Adipocyte (in vitro differentiated cells): ENCODE measurements at places on chromosomes 3 and 15.
A peak's percentile ranks its signal among the peaks of the same experiment; 100 is the strongest.

GRCh38 chr3:114406286-114406685, 112.5 kb downstream of the TIGIT start:
- no peak for DNase-seq

- no peak for DNase-seq
Measured at GRCh38 chr15:36191459-36191858, 388.0 kb upstream of the CDIN1 start.

GRCh38 chr15:40906091-40906990, 12.1 kb downstream of the VPS18 start:
- DNase-seq, result peak; percentile 91

GRCh38 chr15:49467746-49468480, 44.9 kb downstream of the FGF7 start:
- DNase-seq, result peak; percentile 59

DNA sequence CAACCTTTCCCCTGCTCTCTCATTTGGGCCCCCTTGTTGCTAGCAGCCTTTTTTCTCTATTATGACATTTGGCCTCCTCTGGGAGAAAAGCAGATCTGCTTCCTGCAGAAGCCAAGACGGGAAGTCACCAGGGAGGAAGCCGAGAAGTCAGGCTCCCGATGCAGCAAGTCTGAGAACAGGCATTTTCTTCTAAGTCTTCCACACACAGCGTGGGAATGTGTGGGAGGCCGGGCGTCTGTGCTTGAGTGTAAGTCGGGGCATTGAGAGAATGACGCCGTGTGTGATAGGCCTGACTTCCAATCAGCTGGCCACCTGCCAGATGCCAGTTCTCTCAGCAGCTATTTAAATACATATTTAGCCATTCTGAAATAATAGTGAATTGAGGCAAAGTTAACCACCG, 75.8 kb upstream of the FAM98B start:
- DNase-seq, result peak; percentile 23

DNA sequence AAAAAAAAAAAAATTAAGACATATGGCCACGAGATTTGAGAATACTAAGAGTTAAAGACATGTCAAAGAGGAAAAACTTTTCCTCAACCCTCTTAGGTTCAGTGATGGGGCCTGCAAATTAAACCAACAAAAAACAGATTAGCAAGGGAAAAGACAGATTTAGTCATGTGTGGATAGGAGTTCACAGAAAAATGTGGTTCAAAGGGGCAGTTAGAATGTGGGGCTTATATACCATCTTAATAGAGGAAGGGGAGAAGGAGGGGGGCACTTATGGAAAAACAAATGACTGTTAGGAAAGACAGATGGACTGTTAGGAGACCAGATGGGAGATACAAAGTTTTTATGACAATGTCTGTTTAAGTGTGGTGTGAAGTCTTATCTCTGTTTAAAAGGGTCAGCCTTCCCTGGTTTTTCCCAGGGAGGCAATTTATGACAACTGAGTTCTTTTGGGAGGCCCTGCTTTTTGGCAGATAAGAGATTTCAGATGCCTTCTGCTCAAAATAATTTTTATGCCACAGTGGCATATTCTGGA, 68.7 kb upstream of the FURIN start:
- no peak for DNase-seq

DNA sequence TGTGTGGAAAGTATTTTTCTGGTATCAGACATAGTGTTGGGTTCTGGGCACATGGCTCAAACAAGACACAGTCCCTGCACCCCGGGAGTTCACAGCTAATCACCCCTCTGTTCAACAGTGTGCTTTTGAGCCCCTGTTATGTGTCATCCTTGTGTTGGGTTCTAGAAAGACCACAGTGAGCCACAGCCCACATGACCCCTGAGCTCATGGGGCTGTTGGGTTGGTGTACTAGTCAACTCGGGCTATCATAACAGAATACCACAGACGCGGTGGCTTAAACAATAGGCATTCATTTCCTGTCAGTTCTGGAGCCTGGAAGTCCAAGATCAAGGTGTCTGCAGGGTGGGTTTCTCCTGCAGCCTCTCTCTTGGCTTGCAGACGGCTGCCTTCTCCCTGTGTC, 100.0 kb downstream of the DNAJB8 start:
- DNase-seq, result no peak
